ENCODE measurements at places on chromosomes 3 and 15. TPM values are rescaled to one million over a fixed set of nuclear protein-coding genes. Genes with fewer than 3 reads are reported as not detected.

USP4 gene
- 9.6 TPM for total RNA-seq

SCG3 gene
- 19.0 TPM for total RNA-seq

DNA sequence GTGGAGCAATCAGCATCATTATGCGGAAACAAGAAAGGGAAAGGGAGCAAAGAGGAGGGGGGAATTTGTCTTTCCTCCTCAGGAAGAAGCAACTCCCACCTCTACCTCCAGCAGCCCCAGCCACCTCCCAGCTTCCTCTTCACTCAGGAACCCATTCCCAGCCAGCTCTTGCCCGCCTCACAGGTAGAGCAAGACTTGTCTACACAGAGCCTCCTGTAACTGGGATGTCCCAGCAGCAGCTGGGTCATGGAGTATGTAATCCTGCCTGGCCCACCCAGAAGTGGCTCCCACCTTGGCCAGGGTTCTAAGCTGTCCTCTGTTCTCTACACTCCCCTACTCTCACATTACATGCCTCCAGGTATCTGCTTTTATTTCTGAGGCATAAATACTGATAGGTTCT lies 14.0 kb downstream of the IGDCC3 start:
- DNase-seq = no peak

DNA sequence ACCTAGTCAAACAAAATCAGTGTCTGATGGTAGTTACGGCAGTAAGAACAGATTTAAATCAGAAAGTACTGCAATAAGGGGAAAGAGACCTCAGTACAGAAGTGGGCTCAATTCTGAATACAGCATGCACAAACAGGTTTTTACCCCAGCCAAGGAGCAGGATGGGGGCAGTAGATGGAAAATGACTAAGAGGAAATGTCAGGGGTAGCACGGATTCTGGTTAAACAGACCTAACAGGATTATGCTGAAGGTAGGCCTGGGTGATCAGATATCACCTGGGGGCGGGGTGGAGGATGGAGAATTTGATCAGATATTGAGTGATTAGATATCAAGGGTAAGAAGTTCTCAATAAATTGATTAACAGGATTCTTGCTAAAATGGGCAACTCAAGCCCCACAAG lies 19.0 kb downstream of the MESD start:
- DNase-seq = no peak

SEMA7A gene
- total RNA-seq = 26.8 TPM

SPINT1 gene
- total RNA-seq = 81.1 TPM

DNA sequence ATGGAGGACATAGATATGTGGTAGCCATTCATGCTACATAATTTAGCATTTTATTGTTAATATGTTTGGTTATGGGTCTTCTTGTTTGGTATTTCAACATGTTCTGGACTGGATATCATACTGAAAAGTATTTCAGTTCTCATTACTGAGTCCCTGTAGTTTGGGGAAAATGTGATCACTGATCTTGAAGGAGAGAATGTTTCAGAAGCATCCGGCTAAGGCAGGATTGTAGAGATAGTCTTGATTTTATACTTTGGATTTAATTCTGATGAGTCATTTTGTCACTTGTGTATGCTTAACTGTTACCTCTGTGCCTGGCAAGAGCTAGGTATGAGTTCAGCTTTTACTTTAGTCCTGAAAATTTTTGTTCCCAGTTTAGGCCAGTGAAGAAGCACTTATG lies 7.1 kb downstream of the CHD2 start:
- DNase-seq = no peak

MOBP gene
- total RNA-seq = 1.0 TPM

GRCh38 chr3:35183927-35184675 lies 455.2 kb upstream of the ARPP21 start:
- DNase-seq = no peak

CPA3 gene
- total RNA-seq = not detected

DNA sequence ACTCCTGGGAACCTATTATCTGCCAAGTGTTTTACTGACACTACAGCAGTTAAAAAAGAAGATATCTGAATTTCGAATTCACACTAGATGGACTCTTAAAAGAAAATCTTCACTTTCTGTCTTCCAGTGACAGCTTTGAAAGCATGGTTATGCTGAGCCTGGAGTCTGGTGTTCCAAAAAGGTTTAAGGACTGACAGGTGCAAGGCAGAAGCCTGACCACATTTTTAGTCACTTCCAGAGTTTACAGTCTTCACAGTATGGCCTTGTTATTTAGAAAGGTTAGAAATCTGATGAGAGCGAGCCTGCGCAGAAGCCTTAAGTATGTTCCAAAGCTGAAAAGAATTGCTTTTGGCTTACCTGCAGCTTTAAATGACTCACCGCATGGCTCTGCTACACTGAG lies 59.9 kb downstream of the ETV5 start:
- no peak for DNase-seq

CCR9 gene
- total RNA-seq = not detected

DUOX2 gene
- total RNA-seq = not detected

DNA sequence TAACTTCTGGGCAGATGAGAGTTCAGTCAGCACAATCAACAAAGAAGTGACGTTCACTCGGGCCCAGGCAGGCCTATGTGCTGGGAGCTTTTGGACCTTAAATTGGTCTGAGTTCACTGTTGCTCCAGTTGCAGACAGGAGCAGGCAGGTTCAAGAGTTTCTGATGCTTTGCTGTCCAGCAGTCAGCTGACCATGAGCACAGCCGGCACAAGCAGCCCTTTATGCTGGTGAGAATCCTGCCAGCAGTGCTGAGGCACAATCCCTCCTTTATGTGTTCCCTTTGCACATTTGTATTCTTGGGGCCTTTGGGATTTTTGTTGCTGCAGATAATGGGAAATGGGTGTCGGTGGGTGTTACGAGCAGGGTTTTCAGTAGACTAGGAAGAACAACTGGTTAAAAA lies 81.2 kb upstream of the GOLGA8J start:
- DNase-seq = no peak

DNA sequence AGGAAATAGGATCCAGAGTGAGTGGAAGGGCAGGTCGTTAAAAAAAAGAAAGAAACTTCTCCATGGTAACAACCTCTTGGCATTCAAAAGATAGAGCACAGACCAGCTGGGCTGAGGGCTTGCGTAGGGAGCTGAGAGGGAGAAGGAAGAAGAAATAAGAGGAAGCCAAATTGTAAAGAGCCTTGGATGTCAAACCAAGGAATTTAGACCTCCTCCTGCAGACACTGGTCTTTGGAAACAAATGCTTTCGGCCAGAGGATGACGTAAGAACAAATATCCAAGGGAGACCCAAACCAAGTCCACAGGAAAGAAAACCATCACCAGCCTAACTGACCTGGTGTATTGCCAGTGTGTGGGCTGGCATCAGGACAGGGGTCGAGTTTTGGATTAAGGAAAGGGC lies 155.2 kb downstream of the UACA start:
- peak; percentile 4 for DNase-seq

DNA sequence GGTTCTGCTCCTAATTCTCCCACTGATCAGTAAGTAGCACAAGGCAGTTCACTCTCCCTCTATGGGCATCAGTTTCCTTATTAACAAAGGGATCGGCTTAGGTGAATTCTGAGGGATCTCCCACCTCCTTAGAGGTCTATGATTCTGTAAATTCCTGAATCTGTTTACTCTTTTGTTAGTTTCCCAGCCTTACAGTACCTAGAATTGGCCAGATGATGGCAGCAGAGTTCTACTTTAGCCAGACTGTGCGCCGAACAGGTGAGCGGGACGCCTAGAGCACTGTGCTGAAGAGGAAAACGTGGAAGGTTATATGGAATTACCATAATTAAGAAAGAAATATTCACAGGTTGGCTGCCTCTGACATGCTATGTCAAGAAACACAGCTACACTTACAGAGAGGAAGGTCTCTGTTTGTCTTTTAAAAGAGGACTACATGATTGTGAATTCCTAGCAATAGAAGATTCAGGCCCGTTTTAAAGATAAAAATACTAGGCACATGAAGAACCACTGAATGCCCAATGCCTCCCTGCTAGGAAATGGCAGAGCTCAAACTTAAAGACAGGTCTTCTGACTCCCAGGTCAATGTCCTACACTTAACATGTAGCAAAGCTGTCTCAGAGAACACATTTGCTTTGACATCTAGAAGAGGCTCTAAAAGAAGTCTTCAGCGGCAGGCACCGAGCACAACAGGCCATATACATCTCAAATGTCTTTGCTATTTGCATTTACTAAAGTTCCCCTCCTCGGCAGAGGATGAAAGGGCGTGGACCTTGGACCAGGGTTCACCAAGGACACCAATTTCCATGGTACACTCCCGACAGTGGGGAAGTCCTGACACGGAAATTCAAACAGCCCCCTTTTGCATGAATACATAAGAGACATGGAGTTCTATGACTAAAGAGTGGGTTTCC lies 259.9 kb downstream of the FGF12 start:
- DNase-seq = peak; percentile 31

GRCh38 chr3:195086885-195087284 lies 184.1 kb downstream of the XXYLT1 start:
- DNase-seq = no peak

GRCh38 chr3:48268381-48268935 lies 27.6 kb downstream of the ZNF589 start:
- DNase-seq = no peak

DNA sequence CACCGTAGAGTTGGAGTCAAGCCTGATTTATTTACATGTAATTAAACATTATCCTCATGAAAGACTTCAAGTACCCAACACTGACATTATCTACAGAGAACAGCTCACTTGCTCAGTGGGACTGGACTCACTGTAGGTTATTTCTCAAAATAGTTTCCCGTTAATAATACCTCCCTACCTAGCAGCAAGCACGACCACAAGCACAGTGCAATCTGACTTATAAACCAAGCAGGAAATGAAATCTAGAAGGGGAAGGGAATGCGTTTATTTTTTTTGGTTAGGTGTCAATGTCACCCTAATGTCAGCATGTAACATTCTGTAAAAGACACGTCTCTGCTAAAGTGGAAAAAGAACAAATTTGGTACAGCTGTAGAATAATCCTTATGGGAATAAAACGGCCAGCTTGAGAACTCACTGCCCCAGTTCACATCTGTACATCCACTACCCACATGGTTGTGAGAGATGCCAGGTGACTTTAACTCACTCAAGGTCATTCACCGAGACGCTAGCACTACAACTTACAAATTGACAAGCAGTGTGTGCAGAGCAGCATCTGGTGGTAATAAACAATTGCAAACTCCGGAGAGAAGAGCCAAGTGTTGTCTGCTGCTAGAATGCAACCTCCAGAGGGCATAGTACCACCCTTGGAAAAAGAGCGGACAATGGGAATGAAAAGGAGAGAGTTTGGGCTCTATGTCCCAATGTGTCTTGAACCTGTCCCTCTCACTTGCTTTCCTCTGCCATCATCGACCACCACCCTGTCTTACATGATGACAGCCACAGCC lies 242.5 kb downstream of the CADPS start:
- DNase-seq = peak; percentile 4

GRCh38 chr15:42279234-42279723 lies 6.0 kb upstream of the TMEM87A start:
- DNase-seq = no peak

SOX2 gene
- total RNA-seq = 264 TPM

DNA sequence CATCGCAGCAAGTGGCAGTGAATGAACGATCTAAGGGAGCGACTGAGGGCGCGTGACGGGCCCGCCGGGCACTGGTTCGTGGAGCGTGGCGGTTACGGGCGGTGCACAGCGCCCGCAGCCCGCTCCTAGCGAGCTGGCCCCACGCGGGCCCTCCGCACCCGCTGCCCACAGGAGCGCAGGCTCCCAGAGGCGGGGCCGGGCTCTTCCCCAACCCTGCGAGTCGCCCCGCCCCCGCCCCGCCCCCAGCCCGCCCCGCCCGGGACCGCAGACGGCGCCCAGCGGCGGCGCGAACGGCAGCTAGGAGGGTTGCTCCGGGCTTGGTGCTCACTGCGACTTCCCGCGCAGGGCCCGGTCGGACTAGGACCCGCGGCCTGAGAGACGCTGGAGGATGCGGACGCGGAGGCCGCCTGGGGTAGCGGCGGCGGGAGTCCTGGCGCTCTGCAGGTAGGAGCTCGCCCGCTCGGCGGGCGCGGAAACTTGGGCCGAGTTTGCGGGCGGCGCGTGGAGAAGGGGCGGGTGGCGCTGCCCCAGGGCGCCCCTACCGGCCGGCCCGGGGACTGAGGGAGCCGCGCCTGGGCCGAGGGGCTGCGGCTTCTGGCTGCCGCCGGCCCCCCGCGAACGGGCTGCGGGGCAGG lies at the start of gene C15orf39:
Gene C15orf39 (plus strand): TSS at position 267 of the 635 bp plus-strand sequence. CDS start 4,167 bp downstream, outside the sequence.
- DNase-seq = peak; percentile 98

GRCh38 chr15:91124132-91124531 lies 24.1 kb downstream of the SV2B start:
- DNase-seq = no peak

- no peak for DNase-seq
Observed at GRCh38 chr15:87082581-87082980, 1002.9 kb downstream of the AGBL1 start.

DNA sequence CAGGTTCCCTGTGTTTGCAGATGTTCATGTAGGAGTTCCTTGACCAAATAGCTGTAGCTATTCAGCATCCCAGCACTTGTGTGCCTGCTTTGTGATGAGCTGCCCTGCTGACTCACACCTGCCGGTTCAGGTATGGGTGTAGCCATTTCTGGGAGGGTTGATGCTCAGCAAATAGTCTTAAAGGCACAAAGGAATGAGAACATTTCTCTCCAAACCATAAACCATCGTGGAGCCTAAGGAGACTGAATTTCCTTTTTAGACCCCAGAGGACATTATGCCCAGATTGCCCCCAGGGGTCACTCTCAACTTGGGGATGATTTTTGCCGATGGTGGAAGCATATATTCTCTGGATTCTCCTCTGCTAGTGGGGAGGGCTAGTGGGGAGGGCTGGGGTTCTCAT lies 80.6 kb downstream of the ADAMTSL3 start:
- DNase-seq = peak; percentile 21

STAC gene
- total RNA-seq = 5.2 TPM

DNA sequence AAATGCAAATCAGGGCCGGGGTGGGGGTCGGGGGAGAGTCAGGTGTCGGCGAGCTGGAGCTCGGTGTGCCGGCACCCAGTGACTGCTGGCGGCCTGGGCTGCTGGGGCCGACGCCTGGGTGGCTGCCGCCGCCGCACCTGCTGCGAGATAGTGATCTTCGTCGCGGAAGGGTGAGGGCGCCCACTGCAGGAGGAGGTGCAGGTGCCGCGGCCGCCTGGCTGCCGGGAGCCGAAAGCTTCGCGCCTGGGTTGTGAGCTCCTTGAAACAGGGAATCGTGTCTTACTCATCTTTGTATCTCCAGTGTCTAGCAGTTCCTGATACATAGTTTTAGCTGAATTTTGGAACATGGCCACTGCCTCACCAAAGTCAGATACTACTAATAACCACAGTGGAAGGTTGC lies 64.0 kb upstream of the CPOX start:
- peak; percentile 77 for DNase-seq

Data from H7 (cell line).